ENCODE measurements at places on chromosomes 2 and 18.
A peak's percentile ranks its signal among the peaks of the same experiment; 100 is the strongest.

GRCh38 chr2:10355471-10356438 is 53.1 kb downstream of the HPCAL1 start:
- no peak for DNase-seq

DNA sequence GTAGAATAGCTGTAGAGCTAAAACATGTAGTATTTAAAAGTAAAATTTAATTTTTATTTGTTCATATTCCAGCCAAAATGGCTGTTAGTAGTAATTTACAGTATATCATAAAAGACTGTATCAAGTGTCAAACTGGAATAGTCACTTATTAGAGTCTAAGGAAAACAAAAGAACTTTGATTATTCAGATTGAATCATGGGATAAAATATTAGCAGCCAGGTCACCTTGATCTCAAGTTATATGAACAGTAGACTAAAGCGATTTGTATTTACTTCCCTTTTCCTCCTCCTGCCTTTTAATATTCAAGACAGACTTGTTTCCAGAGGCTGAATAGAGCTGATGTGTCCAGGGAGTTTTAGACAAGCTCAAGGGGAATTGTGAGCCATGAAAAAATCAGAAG is 54.4 kb downstream of the PMAIP1 start:
- DNase-seq: no peak

GRCh38 chr2:145741636-145742035 is 1221.7 kb upstream of the ZEB2 start:
- no peak for DNase-seq

GRCh38 chr2:187500585-187501359 is 52.7 kb upstream of the CALCRL start:
- no peak for DNase-seq

- DNase-seq: no peak
These were observed 519.2 kb upstream of the SPHKAP start for GRCh38 chr2:228700638-228701037.

DNA sequence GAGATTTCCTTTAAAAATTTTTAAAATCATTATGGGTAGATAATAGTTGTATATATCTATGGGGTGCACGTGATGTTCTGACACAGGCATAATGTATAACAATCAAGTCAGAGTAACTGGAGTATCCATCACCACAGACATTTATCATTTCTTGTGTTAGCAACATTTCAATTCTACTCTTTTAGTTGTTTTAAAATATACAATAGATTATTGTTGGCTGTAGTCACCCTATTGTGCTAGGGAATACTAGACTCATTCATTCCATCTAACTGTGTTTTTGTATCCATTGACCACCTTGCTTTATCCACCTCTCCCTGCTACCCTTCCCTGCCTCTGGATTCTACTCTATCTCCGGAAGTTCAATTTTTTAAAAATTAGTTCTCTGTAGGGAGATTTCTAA is 31.0 kb downstream of the DYSF start:
- DNase-seq: no peak

GRCh38 chr2:203018181-203018580 is 3.5 kb downstream of the NBEAL1 start:
- DNase-seq: no peak

DNA sequence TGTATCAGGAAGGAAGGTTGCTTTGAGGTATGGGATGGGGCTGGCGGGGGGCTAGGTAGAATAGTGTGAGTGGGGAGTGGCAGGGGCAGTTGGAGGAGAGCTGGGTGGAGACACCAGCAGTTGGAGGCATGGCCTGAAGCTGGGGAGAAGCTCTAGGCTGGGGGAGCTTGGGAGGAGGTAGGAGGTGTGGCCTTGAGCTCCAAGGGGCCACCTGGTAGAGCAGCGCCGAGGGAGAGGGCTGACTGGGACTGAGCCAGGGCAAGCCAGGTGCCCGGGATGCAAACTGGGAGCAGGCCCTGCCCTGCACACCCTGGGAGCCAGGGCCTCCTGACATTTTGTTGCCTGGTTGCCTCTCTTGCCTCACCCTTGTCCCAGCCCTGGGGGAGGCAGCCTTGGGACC is 33.1 kb upstream of the PDIA6 start:
- no peak for DNase-seq

GRCh38 chr2:31523871-31524492 is 56.8 kb downstream of the SRD5A2 start:
- peak; percentile 14 for DNase-seq

GRCh38 chr2:64613276-64613675 is 40.4 kb downstream of the SERTAD2 start:
- DNase-seq: no peak

GRCh38 chr2:168599738-168600137 is 143.7 kb downstream of the CERS6 start:
- DNase-seq: no peak

DNA sequence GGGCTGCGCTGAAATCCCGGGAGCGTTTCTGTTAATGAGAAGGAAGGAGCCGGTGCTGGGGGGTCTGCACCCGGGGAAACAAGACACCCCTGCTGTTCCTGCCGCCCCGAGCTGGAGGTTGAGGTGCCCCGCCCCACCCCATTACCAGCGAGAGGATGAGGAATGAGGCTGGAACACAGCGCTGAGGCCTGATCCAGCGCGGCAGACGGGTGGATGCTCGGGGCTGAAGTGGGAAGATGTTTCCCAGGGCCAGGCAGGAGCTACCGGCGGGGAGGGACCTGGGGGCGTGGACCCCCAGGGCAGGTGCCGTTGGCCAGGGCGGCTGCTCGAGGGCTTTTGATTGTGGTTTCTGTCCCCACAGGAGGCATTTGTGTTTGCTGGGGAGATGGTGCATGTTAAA is 134.3 kb upstream of the CTDP1 start:
- no peak for DNase-seq

DNA sequence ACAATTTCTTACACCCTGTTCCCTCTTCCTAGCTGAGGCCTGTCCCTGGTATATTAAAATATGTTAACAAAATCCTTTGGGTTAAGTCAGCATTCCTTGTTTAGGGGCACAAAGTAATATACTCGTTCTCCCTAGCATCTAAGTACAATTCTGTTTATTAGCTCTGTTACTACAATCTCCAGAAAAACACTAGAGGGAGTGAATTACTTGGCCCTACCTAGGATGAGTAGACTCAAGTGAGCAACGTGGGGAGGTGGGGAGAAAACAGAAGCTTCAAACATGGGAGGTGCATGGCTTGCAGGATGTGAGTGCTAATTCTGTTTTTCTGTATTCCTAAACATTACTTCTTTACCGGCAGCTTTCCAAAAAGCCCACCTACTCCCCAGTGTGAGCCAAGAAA is 89.7 kb downstream of the FSIP2 start:
- DNase-seq: no peak

DNA sequence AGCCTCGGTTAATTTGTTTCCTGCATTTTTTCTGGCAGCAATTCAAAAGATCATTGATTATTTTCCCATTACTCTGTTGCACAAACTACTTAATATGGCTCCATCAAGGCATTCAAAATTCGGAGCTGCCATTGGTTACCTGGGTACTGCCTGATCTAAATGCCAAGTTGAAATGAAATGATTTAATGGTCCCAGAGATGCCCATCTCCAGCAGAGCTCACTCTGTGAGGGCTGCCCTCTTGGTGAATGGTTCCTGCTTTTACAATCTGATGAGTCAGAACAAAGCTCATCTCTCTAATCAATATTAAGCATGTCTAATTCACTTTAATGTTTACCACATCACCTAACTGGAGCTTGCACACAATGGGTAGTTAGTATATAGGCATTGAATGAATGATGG is 126.1 kb downstream of the CTNNA2 start:
- DNase-seq: no peak

DNA sequence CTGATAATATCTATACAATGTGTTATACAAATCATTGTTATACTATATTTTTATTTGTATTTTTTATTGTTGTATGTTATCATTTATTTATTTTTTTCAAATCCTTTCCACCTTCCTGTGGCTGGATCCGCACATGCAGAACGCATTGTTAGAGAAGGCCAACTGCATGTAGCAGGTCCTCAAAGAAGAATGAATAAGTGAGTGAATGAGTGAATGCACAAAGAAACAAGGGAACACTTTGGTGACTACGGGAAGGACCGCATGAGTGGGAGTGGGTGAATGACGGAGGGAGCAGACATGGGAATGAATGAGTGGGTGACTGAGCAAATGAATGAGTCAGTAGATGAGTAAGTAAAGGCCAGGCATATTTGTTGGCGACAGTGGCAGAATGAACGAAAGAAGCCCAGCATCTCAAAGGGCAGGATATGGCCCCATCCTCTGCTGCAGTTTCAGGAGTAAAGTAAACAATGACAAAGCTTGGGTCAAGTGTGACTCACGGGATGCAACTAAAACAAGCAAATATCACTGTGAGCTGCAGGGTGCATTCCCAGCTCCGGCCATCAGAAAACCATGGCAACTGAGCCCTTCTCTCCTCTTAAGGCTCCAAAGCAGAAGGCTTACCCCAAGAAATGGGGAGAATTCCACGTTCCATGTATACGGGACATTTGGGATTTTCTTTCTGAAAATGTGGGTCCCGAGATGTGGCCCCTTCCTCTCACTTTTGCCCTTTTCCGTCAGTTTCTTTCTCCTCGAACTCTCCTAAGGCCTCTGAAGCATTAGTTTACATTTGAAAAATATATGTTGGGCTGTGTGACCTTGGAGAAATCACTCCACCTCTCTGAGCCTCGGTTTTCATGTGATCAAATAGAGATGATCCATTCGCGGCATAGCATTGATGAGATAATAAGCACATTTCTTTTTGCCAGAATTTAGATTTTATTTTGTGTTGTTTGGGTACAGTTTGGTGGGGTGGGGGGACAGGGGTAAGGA is 24.5 kb downstream of the KCNF1 start:
- no peak for DNase-seq

- DNase-seq: peak; percentile 66
These were observed 97.0 kb downstream of the NEB start for GRCh38 chr2:151637271-151637781.

GRCh38 chr2:174738841-174739240 is 25.4 kb downstream of the CHRNA1 start:
- DNase-seq: no peak

- no peak for DNase-seq
These were observed 72.2 kb downstream of the CRIM1 start for GRCh38 chr2:36427790-36428243.

DNA sequence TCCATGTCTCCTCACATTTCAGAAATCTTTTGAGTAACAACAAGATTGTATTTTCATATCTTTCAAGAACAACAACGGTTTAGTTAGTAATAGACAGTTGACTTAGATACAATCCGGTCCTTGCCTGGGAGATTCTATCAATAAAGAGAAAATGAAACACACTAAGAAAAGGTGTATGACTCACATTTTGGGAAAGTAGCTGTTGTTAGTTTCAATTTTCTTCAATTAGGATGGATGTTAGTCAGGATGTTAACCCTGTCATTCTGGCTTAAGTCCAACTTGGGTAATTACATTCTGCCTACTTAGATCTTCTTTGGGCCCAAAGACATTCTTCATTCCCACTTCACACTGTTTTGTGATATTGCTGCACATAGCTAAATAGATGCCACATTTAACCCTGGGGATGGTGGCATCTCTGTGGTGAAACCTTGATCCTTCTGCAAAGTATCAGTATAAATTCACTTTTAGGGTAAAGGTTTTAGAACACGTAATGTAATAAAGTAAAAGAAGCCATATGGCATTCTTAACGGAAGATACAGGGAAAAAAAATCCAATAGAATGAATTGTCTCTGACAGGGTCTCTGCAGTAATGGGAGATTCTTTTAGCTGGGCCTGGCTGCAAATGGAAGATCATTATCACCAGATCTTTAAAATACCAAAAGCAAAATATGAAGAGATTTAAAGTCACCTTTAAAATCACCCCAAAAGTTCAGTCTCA is 365.5 kb downstream of the FIGN start:
- no peak for DNase-seq

Measured in central memory CD4-positive, alpha-beta T cell (primary cell).